ENCODE measurements at places on chromosomes 16 and 17. TPM values are rescaled to one million over a fixed set of nuclear protein-coding genes. Genes with fewer than 3 reads are reported as not detected.
A peak's percentile ranks its signal among the peaks of the same experiment; 100 is the strongest.

Gene C16orf89
- total RNA-seq: 4.6 TPM

DNA sequence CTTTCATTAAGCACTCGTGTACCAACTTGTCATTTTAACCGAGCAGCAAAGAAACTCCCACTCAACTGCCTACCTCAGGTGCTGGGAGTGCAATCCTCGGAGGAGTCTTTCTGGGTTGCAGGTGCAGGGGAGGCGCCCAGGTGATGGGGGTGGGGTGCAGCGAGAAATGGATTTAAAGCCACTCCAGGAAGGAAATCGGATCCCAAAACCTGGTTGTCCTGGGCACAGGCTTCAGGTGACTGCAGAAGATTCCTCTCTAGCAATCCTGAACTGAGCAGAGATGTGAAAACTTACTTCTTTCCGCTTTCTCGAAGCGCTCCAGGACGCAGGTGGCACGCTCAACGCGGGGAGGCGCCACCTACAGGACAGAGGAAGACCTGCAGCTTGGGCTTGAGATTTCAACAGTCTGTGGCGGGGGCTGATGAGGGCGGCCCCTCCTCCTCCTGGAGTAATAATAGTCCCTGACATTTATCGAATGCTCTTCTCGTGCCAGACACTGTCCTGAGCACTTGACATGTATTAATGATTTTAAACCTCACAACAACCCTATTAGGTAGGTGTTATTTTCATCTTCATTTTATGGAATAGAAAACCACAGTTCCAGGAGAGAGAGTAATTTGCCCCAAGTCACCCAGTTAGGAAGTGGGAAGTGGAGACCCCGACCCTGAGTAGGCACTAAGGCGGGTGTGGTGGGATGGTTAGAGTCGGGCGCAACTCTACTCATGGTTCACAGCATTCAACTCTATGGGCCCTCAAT is 27.2 kb upstream of the SKAP1 start:
- no peak overlapping the region for H3K27ac ChIP-seq
- peaks cover 9% of the 10 kb centered on the region for H3K27me3 ChIP-seq
- H3K4me3 ChIP-seq: no peak overlapping the region
- peak; percentile 76 for DNase-seq
- H3K36me3 ChIP-seq: no peaks in the 10 kb centered on the region

GRCh38 chr17:73956595-73957465 is 246.6 kb upstream of the RPL38 start:
- peaks cover 11% of the 10 kb centered on the region for H3K4me1 ChIP-seq
- DNase-seq: no peak
- peaks cover 11% of the 10 kb centered on the region for H3K27me3 ChIP-seq
- H3K4me3 ChIP-seq: no peak overlapping the region
- H3K27ac ChIP-seq: no peak overlapping the region
- H3K36me3 ChIP-seq: no peaks in the 10 kb centered on the region

DNA sequence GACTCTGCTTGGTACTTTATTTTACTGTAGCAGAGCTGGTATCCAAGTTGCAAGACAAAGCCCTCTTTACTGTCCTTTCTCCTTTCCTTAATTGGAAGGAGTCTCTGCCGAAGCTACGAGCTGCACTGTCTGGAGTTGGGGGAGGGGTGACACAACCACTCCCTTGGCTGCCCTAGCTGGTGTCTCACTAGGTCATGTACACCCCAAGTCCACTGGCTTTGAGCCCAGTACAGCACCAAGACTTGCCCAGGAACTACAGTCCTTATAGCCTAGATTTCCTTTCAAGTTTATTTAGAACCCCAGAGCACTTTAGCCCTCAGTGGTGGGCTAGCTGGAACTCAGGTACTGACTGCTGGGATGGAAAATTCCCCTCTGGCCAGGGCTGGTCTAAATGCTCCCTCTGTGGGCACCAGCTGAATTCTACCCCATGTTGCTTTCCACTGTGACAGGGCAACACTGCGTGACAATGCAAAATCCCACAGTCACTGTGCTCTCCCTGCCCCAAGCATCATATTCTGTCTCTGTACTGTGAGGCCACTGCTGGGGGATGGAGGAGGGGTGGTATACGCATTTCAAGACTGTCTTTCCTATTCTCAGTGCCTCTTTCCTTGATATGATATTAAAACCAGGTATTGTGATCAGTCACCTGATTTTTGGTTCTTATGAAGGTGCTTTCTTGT is 18.4 kb downstream of the EFCAB5 start:
- no peak overlapping the region for H3K27ac ChIP-seq
- H3K4me1 ChIP-seq: peaks cover 7% of the 10 kb centered on the region
- no peaks in the 10 kb centered on the region for H3K27me3 ChIP-seq
- no peaks in the 10 kb centered on the region for H3K36me3 ChIP-seq
- no peak for DNase-seq
- no peak overlapping the region for H3K4me3 ChIP-seq

DNA sequence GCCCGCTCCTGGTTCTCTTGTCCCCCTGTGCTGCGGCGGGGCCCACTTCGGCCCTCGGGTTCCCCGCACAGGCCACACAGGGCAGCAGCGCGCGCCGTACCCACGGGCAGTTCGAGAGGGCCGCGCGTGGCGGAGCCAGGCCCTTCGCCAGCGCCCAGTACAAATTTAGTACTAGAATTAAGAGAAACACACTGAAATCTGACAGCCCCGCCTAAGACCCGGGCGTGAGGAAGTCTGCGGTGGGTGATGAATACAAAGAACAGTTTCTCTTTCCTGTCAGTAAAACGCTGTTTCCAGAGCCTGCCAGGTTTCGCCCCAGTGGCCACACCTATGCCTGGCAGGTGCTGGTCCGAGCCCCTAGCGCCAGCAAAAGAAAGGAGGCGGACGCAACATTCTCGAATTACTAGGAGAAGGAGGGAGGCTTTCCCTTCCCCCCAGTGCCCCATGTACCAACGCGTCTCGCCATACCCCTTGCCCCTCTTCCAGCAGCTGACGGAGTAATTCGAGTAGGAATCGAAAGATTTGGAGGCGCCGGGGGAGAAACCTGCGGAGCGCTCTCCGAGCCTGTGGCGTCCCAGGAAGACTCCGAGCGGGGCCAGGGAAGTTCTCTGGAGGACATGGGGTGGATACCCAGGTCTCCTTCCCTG is 591 bp upstream of the SLFN5 start:
- H3K4me3 ChIP-seq: peak overlapping the region; percentile 72
- H3K27ac ChIP-seq: peak overlapping the region; percentile 99
- H3K4me1 ChIP-seq: peaks cover 33% of the 10 kb centered on the region
- H3K36me3 ChIP-seq: no peaks in the 10 kb centered on the region
- H3K27me3 ChIP-seq: no peaks in the 10 kb centered on the region

All from sigmoid colon (tissue), 7 donors.